ENCODE measurements at places on chromosomes 2 and 18. TPM values are rescaled to one million over a fixed set of nuclear protein-coding genes. Genes with fewer than 3 reads are reported as not detected.

GRHL1 gene
- total RNA-seq, result 2.8 TPM

FZD7 gene
- total RNA-seq, result 302 TPM

FAM228B gene
- total RNA-seq, result 6.7 TPM

KYNU gene
- total RNA-seq, result not detected

NT5DC4 gene
- not detected for total RNA-seq

- H3K4me1 ChIP-seq, result no peaks in the 10 kb centered on the region
- no peak overlapping the region for H3K27ac ChIP-seq
- H3K27me3 ChIP-seq, result no peaks in the 10 kb centered on the region
- no peak overlapping the region for H3K4me3 ChIP-seq
Measured at GRCh38 chr18:23671564-23671963, 8.9 kb upstream of the ANKRD29 start.

DNA sequence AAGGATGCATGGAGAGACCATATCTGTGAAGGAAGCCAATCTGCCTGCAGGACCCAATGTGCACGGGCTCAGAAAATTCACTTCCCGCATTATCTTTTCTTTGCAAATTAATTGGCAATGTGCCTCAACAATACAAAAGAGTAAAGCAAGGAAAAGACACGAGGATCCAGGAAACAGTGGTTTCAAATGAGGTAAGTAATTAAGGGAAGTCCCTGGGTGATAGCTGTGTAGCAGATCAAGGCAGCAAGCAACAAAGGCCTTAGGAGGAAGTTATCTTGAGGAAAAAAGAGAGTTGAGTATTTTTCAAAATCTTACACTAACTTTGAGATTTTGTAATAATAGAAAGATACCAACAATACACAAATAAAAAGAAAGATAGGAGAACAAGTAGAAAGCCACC lies 44.3 kb upstream of the TGIF1 start:
- DNase-seq, result no peak
- H3K4me3 ChIP-seq, result no peak overlapping the region
- no peaks in the 10 kb centered on the region for H3K4me1 ChIP-seq
- H3K27ac ChIP-seq, result no peak overlapping the region

DNA sequence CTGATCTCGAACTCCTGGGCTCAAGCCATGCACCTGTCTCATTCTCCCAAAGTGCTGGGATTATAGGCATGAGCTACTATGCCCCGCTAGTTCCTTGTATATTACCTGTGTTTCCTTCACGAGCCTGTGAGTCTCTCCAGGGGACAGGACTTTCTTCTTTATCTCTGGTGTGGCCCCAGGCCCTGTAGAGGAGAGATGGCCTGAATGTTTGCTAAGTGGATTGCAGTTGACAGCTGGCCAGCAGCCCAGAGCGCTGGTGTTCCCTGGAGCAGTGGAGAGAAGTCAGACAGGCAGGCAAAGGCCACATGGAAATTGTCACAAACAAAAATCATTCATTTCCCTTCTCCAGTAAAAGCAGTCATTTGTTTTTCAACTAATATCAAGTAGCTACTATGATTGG lies 17.9 kb downstream of the LPIN1 start:
- H3K27ac ChIP-seq, result no peak overlapping the region
- no peaks in the 10 kb centered on the region for H3K27me3 ChIP-seq
- no peak overlapping the region for H3K4me3 ChIP-seq
- no peak for DNase-seq
- no peaks in the 10 kb centered on the region for H3K4me1 ChIP-seq
- H3K36me3 ChIP-seq, result peaks cover 24% of the 10 kb centered on the region

Data from H9 (cell line).